ENCODE measurements at places on chromosomes 7 and 10. TPM values are rescaled to one million over a fixed set of nuclear protein-coding genes. Genes with fewer than 3 reads are reported as not detected.

GRM3 gene
- not detected for polyA plus RNA-seq

POP7 gene
- polyA plus RNA-seq, result 31.9 TPM

DNA sequence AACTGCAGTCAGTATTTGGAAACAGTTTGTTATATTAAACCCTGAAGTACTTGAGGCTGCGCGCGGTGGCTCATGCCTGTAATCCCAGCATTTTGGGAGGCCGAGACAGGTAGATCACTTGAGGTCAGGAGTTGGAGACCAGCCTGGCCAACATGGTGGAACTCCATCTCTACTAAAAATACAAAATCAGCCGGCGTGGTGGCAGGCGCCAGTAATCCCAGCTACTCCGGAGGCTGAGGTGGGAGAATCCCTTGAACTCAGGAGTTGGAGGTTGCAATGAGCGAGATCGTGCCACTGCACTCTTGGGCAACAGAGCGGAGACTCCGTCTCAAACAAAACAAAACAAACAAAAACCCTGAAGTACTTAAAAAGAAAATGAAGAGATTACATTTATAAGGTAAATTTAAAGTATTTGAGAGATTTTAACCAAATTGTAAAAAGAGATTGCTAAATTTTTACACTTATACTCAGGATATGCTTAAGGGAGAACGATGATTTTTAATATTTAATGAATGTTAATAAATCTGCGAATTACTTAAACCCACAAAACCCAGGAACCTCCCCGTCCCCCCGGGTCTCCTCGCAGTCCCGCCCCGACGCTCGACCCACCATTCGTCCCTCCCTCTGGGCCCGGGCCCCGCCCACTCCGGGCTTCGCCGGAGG lies 425 bp upstream of the MTG1 start:
- no peaks in the 10 kb centered on the region for H3K27me3 ChIP-seq
- H3K36me3 ChIP-seq, result no peaks in the 10 kb centered on the region
- H3K4me3 ChIP-seq, result peak overlapping the region; percentile 75
- DNase-seq, result no peak

DNA sequence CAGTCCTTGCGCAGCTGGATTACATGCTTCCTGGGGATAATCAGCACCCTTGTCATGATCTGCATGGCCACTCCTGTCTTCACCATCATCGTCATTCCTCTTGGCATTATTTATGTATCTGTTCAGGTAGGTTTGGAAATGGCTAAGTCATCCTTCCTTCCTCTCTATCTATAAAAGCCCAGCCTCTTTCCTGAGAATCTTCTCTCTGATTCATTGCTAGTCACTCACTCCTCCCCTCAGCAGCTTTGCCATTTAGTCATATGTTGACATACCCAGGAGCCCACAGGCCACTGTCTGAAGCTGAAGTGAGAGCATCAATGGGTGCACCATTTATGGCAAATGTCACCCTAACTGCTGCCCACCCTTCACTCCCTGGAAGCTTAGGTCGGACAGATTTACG lies 52.0 kb downstream of the ABCC2 start:
- no peaks in the 10 kb centered on the region for H3K27me3 ChIP-seq
- no peak overlapping the region for H3K4me3 ChIP-seq
- H3K4me1 ChIP-seq, result no peaks in the 10 kb centered on the region
- peaks cover 24% of the 10 kb centered on the region for H3K36me3 ChIP-seq

- H3K4me3 ChIP-seq, result peak overlapping the region; percentile 62
- no peak for DNase-seq
- H3K27ac ChIP-seq, result no peak overlapping the region
- H3K27me3 ChIP-seq, result no peaks in the 10 kb centered on the region
- H3K36me3 ChIP-seq, result no peaks in the 10 kb centered on the region
- H3K4me1 ChIP-seq, result no peaks in the 10 kb centered on the region
Observed at GRCh38 chr10:101121654-101122031, 9.5 kb upstream of the TLX1 start.

DNA sequence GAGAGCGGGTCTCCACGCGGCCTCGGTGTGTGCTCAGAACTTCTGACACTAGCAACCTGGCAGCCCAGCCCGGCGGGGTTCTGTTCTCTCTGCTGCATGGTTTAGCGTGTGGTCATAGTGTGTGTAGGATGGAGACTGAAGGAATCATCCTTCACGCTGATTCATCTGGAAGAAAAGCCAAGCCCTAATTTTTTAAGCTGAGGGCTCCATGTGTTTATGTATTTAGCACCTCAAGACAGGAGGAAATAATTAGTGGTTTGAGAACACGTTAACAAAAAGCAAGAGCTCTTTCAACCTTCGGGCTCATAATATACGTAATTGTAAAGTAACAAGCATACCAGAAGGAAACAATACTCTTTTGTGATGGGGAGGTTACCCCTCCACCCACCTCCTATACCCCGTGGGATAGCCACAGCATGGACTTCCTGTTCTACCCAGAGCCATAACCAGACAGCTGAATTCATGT lies 504.6 kb upstream of the MKI67 start:
- no peaks in the 10 kb centered on the region for H3K4me1 ChIP-seq
- no peak overlapping the region for H3K4me3 ChIP-seq
- no peak overlapping the region for H3K27ac ChIP-seq
- H3K27me3 ChIP-seq, result no peaks in the 10 kb centered on the region
- no peaks in the 10 kb centered on the region for H3K36me3 ChIP-seq

GRCh38 chr10:116254422-116255155 lies 18.4 kb downstream of the GFRA1 start:
- no peak overlapping the region for H3K4me3 ChIP-seq
- H3K27me3 ChIP-seq, result no peaks in the 10 kb centered on the region
- no peaks in the 10 kb centered on the region for H3K4me1 ChIP-seq
- no peak for DNase-seq

- H3K27me3 ChIP-seq, result no peaks in the 10 kb centered on the region
- H3K4me3 ChIP-seq, result no peak overlapping the region
- no peak overlapping the region for H3K27ac ChIP-seq
- no peaks in the 10 kb centered on the region for H3K36me3 ChIP-seq
- H3K4me1 ChIP-seq, result no peaks in the 10 kb centered on the region
Observed at GRCh38 chr7:101081432-101081831, 3.8 kb upstream of the TRIM56 start.

GRCh38 chr7:157814931-157815705 lies 478.3 kb downstream of the DNAJB6 start:
- no peaks in the 10 kb centered on the region for H3K4me1 ChIP-seq
- no peak for DNase-seq
- H3K27ac ChIP-seq, result no peak overlapping the region
- no peak overlapping the region for H3K4me3 ChIP-seq
- no peaks in the 10 kb centered on the region for H3K27me3 ChIP-seq

- no peaks in the 10 kb centered on the region for H3K27me3 ChIP-seq
- H3K27ac ChIP-seq, result no peak overlapping the region
- H3K4me3 ChIP-seq, result no peak overlapping the region
- peak; percentile 56 for DNase-seq
- no peaks in the 10 kb centered on the region for H3K36me3 ChIP-seq
Observed at GRCh38 chr7:115910541-115911164, 119.9 kb downstream of the TFEC start.

DNA sequence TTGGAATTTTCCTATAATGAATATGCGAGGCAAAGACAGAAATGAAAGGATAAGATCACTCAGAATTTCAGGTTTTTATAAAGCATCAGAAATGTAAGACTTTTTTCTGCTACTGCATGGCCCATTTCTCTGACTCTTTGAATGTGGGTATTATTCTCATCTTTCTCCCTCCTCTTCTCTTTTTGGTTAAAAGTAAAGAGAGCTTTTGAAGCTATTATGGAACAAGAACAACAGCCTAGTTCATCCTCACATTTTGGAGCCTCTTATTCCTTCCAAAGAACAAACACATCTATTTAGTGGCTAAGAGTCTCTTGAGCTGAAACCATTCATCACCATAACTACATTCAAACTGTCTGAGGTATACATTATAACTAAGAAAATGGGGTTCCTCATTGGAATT lies 19.4 kb upstream of the ATRNL1 start:
- no peak overlapping the region for H3K27ac ChIP-seq
- no peaks in the 10 kb centered on the region for H3K4me1 ChIP-seq
- H3K36me3 ChIP-seq, result no peaks in the 10 kb centered on the region
- peaks cover 2% of the 10 kb centered on the region for H3K27me3 ChIP-seq
- DNase-seq, result no peak

- H3K4me1 ChIP-seq, result peaks cover 3% of the 10 kb centered on the region
- no peaks in the 10 kb centered on the region for H3K36me3 ChIP-seq
- H3K27ac ChIP-seq, result no peak overlapping the region
- no peaks in the 10 kb centered on the region for H3K27me3 ChIP-seq
- H3K4me3 ChIP-seq, result no peak overlapping the region
Observed at GRCh38 chr10:100041306-100042002, 31.7 kb upstream of the DNMBP start.

DNA sequence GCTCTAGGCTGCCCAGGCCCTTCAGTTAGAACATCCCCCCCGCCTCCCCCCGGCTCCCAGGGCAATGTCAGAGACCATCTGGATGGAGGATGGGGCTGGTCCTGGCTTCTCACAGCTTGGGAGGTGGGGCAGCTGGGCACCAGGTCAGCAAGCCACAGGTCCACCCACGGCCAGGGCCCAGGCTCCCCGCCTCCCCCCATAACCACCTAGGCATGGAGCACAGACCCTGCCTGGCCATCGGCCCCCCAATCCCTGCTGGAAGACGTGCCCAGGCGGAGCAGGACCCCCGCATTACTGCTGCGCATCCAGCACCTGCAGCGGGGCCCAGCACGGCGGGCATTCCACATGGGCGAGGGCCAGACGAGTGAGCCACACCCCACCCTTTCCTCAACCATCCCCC lies 169.6 kb downstream of the ELFN1 start:
- no peak overlapping the region for H3K27ac ChIP-seq
- no peak overlapping the region for H3K4me3 ChIP-seq
- no peaks in the 10 kb centered on the region for H3K36me3 ChIP-seq
- H3K27me3 ChIP-seq, result no peaks in the 10 kb centered on the region

Data from small intestine (tissue), 16 donors.